Hematopoietic multipotent progenitor cell treated with erythropoietin and hydrocortisone succinate and interleukin-3 and kit ligand, for 8 days (in vitro differentiated cells): ENCODE measurements at places on chromosomes 16 and 17.

GRCh38 chr17:1561420-1562175 lies 994 bp downstream of the PITPNA start:
- no peak for DNase-seq

GRCh38 chr17:59341922-59342321 lies 10.5 kb downstream of the YPEL2 start:
- no peak for DNase-seq

- no peak for DNase-seq
These were observed 268.8 kb downstream of the SEC14L1 start for GRCh38 chr17:77409282-77410161.

DNA sequence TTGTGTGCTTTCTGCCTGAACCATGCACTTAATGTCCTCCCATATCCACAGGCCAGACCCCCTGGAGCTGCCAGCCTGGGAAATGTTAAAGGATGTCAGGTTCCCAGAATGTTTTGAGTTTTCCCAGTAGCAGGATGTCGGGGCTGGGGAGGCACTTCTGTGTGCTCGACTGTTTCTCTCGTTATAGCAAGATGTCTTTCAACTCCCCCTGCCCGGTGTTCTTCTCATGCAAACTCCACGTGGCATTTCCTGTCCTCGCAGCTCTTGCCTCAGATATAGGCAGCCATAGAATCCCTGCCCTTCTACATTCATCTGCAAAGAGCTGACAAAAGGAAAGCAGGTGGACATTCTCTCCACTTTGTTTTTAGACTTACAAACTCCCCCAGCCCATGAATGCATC lies 457.2 kb upstream of the CDH11 start:
- no peak for DNase-seq

DNA sequence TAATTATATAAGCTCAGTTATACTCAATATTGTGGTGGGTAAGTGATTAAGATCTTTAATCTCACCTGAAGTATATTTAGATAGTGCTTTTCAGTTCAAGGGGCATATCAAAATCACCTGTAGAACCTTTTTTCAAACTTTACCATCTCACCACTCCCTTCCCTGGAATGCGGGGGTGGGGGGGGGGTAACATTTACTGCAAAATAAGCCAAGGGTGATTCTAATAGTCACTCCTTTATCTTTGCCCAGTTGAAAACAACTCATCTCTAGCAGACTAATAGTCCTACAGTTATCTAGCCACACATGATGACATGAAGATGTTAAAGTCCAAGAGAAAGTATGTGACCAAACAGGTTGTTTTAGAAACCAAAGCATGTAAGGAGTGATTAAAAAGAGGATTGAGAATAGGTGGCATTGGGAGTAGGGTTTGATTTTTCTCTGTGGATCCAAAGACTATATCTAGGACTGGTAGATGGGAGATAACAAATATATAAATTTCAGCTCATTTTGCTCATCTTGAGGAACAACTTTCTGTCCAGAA lies 21.5 kb downstream of the LPCAT2 start:
- no peak for DNase-seq

GRCh38 chr16:28494121-28494851 lies at the start of gene APOBR:
Gene APOBR, plus strand, starts transcription at chr16:28494643. Its CDS starts 39 bp downstream, at chr16:28494682.
- peak; percentile 71 for DNase-seq

GRCh38 chr16:58970775-58971174 lies 236.7 kb upstream of the GOT2 start:
- no peak for DNase-seq

- no peak for DNase-seq
These were observed 39.6 kb upstream of the RHOT1 start for GRCh38 chr17:32102646-32103186.

DNA sequence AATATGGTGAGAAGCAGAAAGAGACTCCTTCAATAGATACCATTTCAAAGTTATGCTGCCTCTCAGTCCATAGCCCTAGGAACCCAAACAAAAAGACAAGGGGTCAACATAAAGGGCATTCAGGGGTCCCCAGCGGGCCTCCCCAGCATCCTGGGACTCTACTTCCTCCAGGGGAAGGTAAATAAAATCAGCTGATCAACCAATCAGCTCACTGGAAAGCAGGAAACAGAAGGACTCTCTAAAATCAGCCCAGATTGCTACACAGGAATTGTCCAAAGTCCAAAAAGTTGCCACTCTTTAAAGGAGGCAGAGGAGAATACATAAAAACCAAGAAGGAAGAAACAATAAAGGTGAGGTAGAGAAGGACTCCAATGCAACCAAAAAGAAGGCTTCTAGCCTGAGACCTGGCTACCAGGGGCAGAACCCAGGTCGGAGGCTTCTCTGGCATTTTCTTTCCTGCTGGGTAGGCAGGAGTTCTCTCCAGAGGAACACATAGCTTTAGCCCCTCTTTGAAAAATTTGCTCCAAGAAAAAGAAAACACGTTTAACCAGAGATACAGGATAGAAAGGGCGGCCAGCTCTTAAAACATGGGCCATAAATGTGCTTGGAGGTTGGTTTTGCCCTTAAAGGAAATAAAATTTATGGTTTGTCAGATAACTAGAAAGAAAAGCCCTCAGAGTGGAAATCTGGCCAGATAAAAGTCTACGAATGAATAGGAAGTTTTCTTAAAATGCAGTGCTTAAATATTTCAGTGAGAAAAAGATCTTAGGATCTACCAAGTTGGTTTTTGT lies 404.6 kb downstream of the SOX9 start:
- DNase-seq: no peak

GRCh38 chr17:45395569-45396415 lies 36.9 kb downstream of the ARHGAP27 start:
- no peak for DNase-seq

DNA sequence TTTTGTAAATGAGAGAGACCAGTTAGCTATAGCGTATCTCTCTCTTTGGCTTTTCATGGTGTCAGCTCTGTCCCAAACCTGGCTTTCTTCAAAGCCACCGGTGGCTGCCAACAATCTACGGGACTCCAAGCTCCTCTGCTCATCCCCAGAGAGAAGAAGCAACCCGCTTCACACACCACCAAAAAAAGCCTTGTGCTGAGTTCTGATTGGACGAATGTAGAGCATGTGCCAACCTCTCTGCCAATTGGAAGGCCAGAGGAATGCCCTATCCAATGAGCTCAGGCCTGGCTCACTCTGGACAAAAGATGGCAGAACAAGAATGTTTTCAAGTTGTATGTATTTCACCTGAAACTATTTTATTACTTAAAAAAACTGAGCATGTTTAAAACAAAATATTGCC lies 202.4 kb downstream of the C16orf95 start:
- no peak for DNase-seq

- DNase-seq: no peak
These were observed 32.8 kb downstream of the IRF8 start for GRCh38 chr16:85931596-85932402.

DNA sequence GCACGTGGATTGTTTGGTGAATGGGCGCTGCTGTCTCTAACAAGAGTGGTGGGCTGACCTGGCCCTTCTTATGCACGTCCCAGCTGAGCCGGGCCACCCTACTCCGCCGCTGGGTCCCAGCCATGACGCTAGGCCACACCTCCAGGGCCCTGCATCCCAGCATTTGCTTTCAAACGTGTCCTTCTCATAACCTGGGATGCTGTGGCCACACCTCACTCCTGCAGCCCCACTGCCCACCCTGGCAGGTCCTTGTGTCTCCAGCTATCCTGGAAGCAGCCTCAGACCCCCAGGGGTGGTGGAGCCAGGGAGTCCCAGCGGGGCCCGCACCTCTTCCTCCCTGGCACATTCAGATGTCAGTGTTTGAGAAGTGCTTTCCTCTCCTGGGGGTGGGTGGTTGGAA lies 168.6 kb downstream of the IRF8 start:
- DNase-seq: no peak

DNA sequence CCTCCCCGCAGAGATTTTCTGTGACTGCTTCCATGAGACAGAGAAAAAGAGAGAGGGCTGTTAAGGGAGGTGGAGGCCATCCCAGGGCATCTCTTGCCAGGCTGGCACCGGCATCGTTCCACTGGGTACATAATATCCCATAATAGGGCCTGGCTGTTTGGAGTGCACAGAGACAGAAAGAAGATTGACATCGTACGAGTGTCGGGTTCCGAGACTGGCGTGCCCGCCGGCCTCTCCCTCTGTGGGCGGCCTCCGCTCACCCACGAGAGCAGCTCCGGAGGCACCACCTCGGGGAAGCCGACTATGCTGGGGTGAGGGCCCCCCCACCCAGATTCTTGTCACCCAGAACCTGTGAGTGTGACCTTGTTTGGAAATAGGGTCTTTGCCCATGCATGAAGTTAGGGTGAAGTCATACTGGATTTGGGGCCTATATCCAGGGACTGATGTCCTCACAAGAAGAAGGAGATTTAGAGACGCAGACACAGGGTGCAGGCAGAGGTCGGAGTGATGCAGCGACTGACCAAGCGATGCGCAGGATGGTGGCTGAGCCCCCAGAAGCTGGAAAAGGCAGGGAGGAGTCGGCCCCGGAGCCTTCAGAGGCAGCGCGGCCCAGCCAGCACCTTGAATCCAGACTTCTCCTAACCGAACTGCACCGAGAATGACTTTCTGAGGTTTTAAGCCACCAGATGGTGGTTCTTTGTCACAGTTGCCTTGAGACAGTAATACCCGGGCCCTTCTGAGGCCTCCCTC lies 101.8 kb upstream of the CIBAR2 start:
- DNase-seq: no peak
